HuH-7.5 (cell line): ENCODE measurements at places on chromosomes 3 and 15.

- no peak for DNase-seq
Measured at GRCh38 chr3:110318108-110318507, 753.5 kb upstream of the NECTIN3 start.

DNA sequence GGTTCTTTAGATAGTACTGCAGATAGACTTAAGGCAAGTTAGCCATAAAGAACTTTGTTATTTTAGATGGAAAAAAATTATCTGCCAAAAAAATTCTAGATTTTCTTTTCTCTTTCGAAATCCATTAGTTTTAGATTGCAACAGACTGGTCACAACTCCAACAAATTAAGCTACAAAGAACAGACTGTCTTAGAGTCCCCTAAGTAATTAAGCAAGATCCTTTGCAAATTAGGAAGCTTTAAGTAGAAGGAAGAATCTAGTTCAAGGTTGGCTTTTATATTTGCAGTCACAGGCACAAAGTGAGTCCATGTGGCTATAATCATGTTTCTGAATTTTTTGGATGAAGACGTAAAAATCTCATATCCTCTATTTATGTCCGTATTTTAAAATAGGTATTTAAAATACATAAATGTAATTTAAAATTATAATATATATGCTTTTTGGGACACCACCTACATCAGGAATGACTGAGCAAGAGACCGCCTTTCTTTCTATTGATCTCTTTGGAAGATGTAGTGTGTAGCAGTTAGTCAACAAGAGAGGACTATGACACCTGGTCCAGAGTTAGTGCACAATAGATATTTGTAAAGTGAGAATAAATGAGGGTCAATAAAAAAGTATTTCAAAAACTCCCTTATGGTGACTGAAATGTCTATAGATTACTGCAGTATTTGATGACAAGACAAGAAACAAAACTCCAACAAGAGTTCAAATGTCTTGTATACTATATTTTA is 34.4 kb downstream of the TMEM45A start:
- DNase-seq, result no peak

GRCh38 chr3:65758876-65759598 is 279.7 kb downstream of the MAGI1 start:
- DNase-seq, result no peak

GRCh38 chr15:51982013-51982769 is 10.6 kb upstream of the LEO1 start:
- no peak for DNase-seq

- DNase-seq, result peak; percentile 79
Measured at GRCh38 chr15:40282869-40283614, at the start of gene ANKRD63. TSS of gene ANKRD63 (minus strand) at chr15:40283064. CDS start at chr15:40282586, 478 bp downstream.

DNA sequence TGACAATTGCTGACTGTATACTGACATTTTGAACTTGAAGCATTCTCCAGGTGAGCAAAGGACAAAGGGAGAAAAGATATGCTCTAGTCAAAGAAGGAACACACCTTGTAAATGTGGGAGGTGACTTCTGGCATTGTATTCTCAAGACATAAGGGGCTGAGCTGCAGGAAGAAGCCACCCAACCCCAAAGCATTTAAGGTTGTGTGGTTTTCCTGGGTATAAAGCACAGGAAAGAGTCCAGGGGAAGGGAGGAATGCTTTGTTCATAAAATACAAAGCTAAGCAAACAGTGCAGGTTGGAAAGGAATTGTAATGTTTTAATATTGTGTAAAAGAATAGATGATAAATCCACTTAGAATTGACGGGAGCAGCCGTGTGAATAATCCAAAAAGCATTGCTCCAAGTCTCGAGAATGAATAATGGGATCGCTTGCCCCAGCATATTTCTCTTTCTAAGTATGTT is 102.4 kb upstream of the LRIG1 start:
- no peak for DNase-seq
